ENCODE measurements at places on chromosomes 2 and 18. TPM values are rescaled to one million over a fixed set of nuclear protein-coding genes. Genes with fewer than 3 reads are reported as not detected.
A peak's percentile ranks its signal among the peaks of the same experiment; 100 is the strongest.

- H3K4me1 ChIP-seq: no peaks in the 10 kb centered on the region
- no peak for DNase-seq
- peaks cover 8% of the 10 kb centered on the region for H3K36me3 ChIP-seq
Observed at GRCh38 chr2:105378921-105379383, 19.9 kb downstream of the FHL2 start.

DNA sequence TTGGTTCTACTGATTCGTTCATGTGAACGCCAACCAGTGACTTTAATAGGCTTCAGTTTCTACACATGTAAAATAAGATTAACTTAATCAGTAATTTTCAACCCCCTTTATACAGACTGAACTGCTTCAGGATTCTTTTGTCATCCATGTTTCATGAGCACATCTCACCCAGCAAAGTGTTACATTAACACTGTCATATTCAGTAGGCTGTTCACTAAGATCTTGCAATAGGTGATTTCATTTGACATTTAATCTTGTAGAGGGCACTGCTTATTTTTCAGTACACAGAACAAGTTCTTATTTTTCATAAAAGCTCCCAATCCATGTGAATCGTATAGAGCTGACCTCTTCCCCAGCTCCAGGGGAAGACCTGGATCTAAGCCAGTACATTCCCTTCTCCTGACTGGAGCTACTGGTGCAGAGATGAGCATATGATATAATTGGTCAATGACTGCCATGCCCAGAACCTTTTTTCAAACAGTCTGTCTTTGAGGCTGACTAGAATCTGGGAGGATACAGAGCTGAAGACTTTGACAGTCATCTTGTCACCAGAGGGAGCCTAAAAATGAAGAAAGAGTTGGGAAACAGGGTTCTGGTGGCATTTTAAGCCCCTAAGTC, 72.2 kb upstream of the CHRNA1 start:
- no peaks in the 10 kb centered on the region for H3K36me3 ChIP-seq
- H3K4me1 ChIP-seq: no peaks in the 10 kb centered on the region
- H3K27me3 ChIP-seq: no peaks in the 10 kb centered on the region
- H3K27ac ChIP-seq: no peak overlapping the region
- no peak for DNase-seq

DNA sequence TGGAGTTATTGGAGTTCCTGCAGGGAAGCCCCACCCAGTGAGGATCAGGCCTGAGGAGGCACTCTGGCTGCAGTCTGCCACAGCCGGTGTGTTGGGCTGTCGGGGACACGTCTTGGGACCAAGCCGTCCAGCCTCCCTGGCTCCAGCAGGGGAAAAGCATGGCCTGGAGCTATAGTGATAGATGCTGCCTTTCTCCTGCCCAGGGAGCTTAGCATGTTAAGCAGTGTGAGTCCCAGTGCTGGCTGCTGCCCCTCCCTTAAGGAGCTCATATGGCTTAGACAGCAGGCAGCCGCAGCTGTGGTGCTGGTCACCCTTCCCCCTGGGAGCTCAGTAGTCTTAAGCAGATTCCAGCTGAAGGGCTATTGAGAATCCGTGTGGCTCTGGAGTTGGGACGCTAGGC, 78.9 kb downstream of the CERS6 start:
- H3K4me3 ChIP-seq: no peak overlapping the region
- DNase-seq: no peak
- no peaks in the 10 kb centered on the region for H3K27me3 ChIP-seq
- H3K4me1 ChIP-seq: peaks cover 3% of the 10 kb centered on the region

- no peaks in the 10 kb centered on the region for H3K4me1 ChIP-seq
- DNase-seq: peak; percentile 97
- H3K27ac ChIP-seq: no peak overlapping the region
- H3K27me3 ChIP-seq: no peaks in the 10 kb centered on the region
Observed at GRCh38 chr2:230847883-230848388, 16.8 kb upstream of the ITM2C start.

DNA sequence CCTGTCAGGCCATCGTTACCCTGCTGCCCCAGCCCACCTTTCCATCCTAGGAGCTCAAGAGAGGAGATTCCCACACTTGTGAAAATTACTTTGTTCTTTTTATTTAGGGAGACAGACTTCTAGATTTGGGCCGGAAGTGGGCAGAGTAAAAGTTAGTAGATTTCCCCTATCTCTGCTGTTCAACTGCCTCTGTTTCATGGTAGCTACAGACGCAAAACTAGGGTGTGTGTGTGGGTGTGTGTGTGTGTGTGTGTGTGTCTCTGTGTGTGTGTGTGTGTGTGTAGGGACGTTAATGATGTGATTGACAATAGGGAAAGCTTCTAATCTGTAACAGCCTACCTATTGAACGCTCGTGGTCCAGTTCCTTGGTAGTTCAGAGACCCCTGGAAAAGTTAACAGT, 438 bp downstream of the PSMA8 start:
- no peak overlapping the region for H3K27ac ChIP-seq
- H3K27me3 ChIP-seq: no peaks in the 10 kb centered on the region
- no peaks in the 10 kb centered on the region for H3K4me1 ChIP-seq
- DNase-seq: no peak
- no peaks in the 10 kb centered on the region for H3K36me3 ChIP-seq
- no peak overlapping the region for H3K4me3 ChIP-seq

- DNase-seq: no peak
- H3K27ac ChIP-seq: peak overlapping the region; percentile 97
- H3K4me1 ChIP-seq: peaks cover 8% of the 10 kb centered on the region
- H3K27me3 ChIP-seq: no peaks in the 10 kb centered on the region
- H3K36me3 ChIP-seq: no peaks in the 10 kb centered on the region
Observed at GRCh38 chr2:159711562-159712142, 654 bp upstream of the MARCHF7 start.

DNA sequence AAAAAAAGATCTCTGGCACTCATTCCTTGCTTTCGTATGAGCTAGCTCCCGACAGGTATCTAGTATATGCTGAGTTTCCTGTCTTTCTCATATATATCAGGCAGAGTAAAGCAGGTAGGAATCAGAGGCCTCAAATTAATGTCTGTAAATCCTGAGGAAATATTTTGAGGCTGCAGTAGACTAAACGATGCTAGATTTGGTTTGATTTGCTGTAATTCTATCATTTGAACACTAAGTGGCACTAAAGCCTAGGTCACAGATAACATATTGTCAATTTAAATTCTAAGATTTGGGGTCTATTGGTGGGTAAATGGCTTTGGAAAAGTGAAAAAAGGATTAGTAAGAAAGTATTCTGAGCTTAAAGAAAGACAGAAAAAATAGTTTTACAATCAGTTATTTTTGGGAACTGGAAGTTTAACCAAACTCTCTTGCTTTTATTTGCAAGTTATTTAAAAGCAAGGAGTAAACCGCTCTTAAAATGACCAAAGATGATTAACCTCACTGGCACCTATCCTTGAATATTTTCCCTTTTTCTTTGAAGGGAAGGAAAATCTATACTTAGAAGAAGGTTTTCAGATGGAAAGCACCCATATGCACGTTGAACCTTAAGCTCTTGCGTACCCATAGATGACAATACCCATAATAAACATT, 37.6 kb upstream of the SLC4A10 start:
- H3K27me3 ChIP-seq: no peaks in the 10 kb centered on the region
- no peak overlapping the region for H3K4me3 ChIP-seq
- no peaks in the 10 kb centered on the region for H3K4me1 ChIP-seq
- DNase-seq: no peak
- no peak overlapping the region for H3K27ac ChIP-seq

- no peak overlapping the region for H3K4me3 ChIP-seq
- H3K27ac ChIP-seq: no peak overlapping the region
- H3K36me3 ChIP-seq: no peaks in the 10 kb centered on the region
Observed at GRCh38 chr2:32538735-32539134, 89.1 kb upstream of the TTC27 start.

- no peak overlapping the region for H3K27ac ChIP-seq
- H3K4me3 ChIP-seq: no peak overlapping the region
- H3K36me3 ChIP-seq: no peaks in the 10 kb centered on the region
- no peak for DNase-seq
Observed at GRCh38 chr2:96117701-96118588, 1.6 kb upstream of the ADRA2B start.

- peaks cover 41% of the 10 kb centered on the region for H3K27me3 ChIP-seq
- H3K36me3 ChIP-seq: no peaks in the 10 kb centered on the region
- no peak overlapping the region for H3K27ac ChIP-seq
- no peak for DNase-seq
- H3K4me1 ChIP-seq: peaks cover 5% of the 10 kb centered on the region
Observed at GRCh38 chr2:70771446-70771845, 3.4 kb upstream of the ADD2 start.

DNA sequence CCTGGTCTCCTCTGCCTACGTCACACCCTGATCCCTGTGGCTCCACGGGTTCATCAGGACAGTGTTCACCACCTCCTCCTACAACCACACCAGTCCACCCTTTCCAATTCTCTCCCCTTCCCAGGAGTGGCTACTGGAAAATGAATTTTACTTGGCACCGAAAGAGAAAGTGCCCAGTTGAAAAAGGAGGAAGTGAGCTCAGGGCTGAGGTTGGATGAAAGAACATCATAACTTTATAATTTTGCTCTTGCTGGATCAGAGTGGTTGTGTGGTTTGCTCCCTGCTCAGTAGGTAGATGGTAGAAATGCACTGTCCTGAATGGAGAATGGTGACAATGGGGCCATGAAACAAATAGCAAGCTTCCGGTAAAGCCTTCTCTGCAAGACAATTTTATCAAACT, 140.3 kb upstream of the DDX18 start:
- H3K27ac ChIP-seq: no peak overlapping the region
- H3K4me1 ChIP-seq: no peaks in the 10 kb centered on the region

DNA sequence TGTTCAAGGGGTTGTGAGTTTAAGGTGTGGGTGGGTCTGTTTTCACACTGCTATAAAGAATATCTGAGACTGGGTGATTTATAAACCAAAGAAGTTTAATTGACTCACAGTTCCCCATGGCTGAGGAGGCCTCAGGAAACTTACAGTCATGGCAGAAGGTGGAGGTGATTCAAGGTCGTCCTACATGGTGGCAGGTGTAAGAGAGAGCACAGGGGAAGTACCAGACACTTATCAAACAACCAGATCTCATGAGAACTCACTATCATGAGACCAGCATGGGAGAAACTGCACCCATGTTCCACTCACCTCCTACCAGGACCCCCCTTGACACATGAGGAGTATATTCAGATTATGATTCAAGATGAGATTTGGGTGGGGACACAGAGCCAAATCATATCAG, 38.0 kb downstream of the RHBDD1 start:
- no peak overlapping the region for H3K27ac ChIP-seq
- H3K36me3 ChIP-seq: no peaks in the 10 kb centered on the region
- H3K4me1 ChIP-seq: no peaks in the 10 kb centered on the region
- no peak for DNase-seq

- no peak for DNase-seq
- H3K27me3 ChIP-seq: no peaks in the 10 kb centered on the region
- no peaks in the 10 kb centered on the region for H3K36me3 ChIP-seq
- H3K4me3 ChIP-seq: no peak overlapping the region
Observed at GRCh38 chr2:108297436-108298141, 8.9 kb downstream of the SULT1C2 start.

DNA sequence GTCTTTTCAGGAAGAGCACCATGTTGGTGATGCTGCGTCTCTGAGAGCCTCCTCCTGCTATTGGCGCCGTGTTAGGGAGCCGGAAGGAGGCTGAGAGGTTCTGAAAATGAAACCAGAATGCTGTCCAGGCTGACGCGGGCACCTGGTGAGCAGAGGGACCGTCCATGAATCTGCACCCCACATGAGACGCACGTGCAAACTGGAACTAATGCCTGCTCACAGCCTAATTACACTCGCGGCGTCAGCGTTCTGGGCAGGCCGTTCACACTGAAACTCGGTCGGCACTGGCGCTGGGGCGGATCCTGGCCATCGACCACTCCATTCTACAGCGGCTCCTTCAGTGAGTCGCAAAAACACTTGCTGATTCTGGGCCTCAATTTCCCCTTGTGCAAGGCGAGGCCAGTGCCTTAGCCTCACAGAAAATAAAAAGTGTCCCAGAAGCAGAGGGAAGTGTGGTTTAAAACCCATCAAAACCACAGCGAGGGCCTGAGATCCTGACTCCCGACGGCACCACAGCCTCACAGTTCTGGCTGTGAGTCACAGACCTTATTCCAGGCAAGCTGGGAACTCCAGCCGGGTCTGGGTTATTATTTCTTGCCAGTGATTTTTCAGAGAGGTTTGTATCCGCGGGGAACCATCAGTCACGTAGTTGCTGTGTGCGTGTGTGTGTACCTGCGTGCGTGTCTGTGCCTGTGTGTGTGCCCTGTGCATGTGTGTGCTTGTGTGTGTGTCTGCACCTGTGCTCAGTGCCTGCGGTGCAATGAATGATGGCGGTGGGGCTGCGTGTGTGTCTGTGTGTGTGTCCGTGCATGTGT, 49.1 kb upstream of the CTDP1 start:
- no peak overlapping the region for H3K4me3 ChIP-seq
- H3K36me3 ChIP-seq: no peaks in the 10 kb centered on the region
- no peaks in the 10 kb centered on the region for H3K27me3 ChIP-seq
- DNase-seq: no peak

DNA sequence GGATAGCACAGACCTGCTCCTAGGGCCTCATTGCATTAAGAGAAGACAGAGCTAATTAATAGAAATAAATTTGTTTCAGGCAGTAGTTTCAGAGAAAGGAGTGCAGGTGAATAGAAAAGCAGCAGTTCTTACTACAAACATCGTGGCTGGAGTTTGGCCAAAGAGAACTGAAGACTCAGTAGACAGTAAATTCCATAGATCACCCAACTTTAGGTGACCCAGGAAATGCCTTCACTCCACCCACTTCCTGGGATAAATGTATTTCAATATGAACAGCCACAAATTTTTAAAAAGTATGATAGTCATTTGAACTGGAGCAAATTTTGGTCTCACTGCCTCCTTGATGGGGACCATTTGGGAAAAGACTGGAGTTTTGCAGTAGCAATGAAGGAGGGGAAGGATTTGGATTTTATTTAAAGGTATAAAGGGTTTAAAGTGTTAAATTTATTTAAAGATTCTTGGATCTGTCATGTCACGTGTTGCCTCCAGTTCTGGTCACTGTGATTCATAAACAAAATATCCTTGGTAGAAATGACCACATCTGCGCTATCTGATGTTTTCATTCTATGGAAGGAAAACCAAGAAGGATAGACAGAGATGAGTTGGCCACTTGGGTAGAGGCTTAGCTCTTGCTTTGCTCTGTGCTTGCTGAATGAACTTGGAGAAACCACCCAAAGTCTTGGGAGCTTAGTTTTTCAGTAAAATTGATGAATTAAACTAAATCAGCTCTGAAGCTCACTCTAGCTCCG, 390.2 kb downstream of the THSD7B start:
- no peak overlapping the region for H3K4me3 ChIP-seq
- H3K27ac ChIP-seq: no peak overlapping the region
- H3K36me3 ChIP-seq: no peaks in the 10 kb centered on the region
- no peaks in the 10 kb centered on the region for H3K4me1 ChIP-seq
- DNase-seq: no peak
- H3K27me3 ChIP-seq: no peaks in the 10 kb centered on the region

Gene CCDC68
- total RNA-seq: 22.3 TPM

Gene GPR35
- 92.2 TPM for total RNA-seq

Gene ZNF396
- total RNA-seq: 3.2 TPM

Gene SERPINB11
- total RNA-seq: not detected

Gene ANKRD30BL
- not detected for total RNA-seq

Gene PARD3B
- total RNA-seq: 20.0 TPM

Gene IL37
- 0.99 TPM for total RNA-seq

Gene SPP2
- total RNA-seq: not detected

Gene DYNAP
- not detected for total RNA-seq

Measured in colonic mucosa (tissue), 4 donors.